Keratinocyte (primary cell): ENCODE measurements at places on chromosomes 1 and 21.

- DNase-seq: no peak
Measured at GRCh38 chr1:36787312-36787913, 246.9 kb downstream of the GRIK3 start.

DNA sequence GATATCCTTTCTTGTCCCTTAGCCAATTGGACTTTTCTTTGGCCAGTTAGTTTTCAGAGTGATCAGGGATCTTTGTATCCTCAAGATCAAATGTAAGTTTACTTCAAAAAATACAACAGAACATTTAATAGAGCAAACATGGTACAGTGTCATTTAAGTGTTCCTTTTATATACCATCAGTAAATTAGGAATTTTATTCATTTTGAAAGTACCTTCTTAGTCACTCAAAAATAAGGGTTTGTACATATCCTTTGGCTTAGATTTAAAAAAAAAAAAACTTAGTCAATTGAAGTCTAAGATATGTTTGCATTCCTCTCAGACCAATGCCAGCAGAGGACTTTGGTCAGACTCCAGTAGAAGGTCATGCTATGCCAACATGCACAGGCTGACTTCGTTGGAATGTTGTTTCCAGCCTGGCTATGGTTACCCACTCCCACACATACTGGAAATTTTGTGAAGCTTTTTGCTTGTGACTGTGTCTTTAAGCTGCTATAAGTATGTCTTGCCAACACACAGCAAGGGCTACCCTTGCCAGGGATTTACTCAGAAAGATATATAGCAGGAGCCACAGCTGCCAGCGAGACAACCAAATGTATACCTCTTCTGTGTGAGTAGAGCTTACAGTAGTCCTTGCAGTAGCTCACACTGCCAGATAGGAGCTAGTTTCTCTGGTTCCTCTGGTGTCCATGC lies 81.5 kb upstream of the LRIF1 start:
- DNase-seq: no peak

DNA sequence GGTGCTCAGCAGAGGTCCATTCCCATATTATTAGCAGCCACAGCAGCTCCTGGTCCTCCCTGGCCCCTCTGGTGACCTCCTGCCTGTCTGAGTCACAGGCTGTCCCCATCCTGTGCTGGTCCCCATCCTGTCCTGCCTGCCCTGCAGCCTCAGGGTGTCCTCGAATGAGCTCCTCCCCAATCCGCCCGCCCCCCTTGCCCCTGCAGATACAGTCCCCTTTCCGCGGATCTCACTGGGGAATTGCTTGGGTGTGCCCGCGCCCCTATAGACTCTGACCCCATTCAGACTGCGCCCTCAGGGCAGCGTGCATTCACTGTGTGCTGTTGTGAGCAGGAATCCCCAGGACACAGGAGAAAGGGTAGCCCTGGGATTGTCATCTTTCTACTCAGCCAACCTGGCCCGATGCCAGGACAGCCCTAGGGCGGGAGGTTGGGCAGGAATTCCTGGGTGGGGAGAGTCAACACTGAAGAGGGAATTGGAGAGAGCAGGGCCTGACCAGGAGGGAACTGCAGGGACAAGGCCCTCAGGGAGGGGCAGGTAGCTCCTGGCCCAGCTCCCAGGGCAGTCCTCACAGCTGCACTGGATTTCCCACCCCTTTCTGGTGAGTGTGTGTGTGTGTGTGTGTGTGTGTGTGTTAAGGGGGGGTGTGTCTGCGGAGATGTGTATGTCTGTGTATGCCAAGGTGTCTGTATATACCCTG lies 1.1 kb upstream of the GUCA2A start:
- DNase-seq: peak; percentile 94

DNA sequence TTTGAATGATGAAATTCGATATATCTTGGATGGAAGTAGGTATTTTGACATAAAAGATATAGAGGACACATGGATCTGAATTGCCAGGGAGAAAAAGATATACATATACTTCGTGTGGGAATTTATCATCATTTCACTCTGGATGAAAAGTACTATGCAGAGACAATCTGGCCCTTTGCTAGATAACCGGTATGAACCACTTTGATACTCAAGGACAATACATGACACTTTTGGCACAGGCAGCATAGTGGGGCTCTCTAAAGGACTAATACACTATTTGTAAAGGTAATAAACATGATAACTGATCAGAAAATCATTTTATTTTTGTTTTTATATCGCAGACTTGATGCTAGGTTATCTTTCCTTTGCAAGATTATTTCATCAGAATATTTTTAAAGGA lies 24.2 kb downstream of the JAK1 start:
- no peak for DNase-seq

DNA sequence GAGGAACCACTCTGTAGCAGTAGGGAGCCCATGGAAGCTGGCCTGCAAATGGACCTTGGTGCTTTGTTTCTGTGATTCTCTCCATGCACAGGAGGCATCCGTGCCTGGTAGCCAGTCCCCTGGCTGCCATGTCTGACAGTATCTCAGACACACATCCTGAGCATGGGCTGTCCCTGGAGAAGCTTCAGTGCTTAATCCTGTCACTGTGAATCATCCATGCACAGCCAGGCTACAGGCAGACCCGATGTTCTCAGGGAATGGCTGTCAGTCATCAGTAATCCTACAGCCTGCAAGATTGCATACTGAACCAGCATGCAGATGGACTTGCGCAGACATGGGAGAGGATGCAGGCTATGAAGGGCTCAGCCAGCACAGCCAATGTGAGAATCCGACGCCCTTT lies 606.3 kb upstream of the PLXNA2 start:
- no peak for DNase-seq

DNA sequence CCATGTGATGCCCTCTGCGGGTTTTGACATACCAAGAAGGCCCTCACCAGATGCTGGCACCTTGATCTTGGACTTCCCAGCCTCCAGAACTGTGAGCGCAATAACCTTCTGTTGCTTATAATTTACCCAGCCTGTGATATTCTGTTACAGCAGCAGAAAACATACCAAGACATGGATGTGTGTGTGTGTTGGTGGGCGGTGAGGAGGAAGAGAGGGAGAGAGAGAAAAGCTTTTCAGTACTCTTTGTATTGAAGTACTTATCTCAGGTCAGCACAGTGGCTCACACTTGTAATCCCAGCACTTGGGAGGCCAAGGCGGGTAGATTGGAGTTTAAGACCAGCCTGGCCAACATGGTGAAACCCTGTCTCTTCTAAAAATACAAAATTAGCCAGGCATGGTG lies 23.1 kb downstream of the TRAPPC10 start:
- no peak for DNase-seq

DNA sequence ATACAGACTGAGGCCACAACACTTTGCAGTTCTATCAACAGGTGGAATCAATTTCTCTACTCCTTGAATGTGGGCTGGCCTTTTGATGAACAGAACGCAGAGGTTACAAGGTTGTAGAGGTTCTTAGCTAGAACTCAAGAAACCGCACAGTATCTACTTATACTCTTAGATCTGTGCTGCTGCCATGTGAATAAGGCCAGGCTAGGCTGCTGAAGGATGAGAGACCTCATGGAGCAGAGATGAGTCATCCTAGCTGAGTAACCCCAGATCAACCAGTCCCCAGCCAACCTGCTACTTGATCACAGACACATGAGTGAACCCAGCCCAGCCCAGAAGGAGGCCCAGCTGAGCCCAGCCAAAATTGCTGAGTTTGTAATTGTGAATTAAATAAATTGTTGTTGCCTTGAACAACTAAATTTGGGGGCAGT lies 35.3 kb upstream of the BCAR3 start:
- DNase-seq: peak; percentile 60

DNA sequence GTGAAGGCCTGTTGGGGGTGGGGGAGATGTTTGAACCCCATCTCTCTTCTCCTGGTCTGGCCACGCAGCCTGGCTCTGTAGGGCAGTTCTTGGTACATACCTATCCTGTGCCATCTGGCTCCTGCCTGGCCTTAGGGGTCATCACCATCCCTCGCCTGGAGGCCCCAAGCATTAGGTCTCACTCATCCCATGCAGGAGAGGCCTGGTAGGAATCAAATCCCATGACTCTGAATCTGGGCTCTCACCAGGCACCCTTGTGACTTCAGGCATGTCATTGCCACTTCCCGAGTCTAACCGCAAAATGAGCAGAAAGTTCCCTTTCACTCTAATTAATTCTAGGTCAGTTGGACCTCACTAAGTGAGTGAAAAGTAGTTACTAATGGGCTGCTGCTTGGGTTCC lies 37.2 kb downstream of the ETNK2 start:
- no peak for DNase-seq

DNA sequence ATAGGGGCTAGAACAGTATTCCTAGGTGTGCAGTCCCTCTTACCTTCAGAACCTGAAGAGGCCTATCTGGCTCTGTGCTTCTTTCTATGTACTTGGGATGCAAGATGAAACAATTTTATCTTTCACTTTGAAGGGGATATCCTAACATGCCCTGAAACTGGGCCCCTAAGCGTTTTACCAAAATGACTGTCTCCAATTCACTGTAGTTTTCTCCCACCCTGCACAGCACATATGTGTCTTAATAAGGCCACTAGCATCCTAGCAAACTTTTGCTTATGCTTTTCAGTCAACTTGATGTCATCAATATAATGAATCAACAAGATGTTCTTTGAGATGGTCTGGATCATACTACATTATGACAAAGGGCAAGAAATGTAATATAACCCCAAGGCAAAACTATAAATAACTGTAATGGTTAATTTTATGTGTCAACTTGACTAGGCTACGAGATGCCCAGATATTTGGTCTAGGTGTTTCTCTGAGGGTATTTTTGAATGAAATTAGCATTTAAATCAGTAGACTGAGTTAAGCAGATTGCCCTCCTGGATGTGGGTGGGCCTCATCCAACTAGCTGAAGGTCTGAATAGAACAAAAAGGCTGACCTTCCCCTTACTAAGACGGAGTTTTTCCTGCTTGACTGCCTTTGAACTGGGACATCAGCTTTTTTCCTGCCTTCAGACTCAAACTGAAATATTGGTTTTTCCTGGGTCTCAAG lies 9.2 kb upstream of the ZSWIM5 start:
- no peak for DNase-seq

GRCh38 chr1:27136236-27136551 lies 18.7 kb downstream of the SLC9A1 start:
- DNase-seq: no peak

GRCh38 chr1:88529581-88529980 lies 154.5 kb upstream of the PKN2 start:
- no peak for DNase-seq

DNA sequence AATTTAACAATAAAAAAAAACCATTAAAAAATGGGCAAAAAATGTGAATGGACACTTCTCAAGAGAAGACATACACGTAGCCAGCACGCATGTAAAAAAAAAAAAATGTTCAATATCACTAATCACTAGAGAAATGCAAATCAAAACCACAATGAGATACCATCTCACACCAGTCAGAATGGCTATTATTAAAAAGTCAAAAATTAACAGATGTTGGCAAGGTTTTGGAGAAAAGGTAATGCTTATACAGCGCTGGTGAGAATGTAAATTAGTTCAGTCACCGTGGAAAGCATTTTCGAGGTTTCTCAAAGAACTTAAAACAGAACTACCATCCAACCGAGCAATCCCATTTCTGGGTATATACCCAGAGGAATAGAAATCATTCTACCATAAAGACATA lies 1091.5 kb upstream of the B3GALT2 start:
- no peak for DNase-seq

DNA sequence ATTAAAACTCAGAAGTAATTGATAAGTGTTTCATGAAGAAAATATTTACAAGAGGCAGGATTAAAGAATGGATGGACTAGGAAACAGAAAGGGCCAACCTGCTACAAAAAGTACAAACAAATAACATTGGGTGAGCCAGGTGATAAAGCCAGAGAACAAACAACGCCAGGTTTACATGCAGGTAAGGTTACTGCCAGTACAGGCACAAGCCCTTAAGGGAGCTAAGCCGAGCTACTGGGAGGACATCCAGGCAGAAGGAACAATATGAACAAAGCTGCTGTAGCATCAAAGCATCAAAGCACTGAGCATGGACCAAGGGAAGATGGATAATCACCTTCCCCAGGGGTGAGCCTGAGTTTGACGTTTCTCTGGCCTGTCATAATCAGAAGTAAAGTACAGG lies 380.7 kb downstream of the SEC16B start:
- no peak for DNase-seq

GRCh38 chr1:81703391-81703755 lies 97.4 kb upstream of the ADGRL2 start:
- DNase-seq: no peak

GRCh38 chr1:7550261-7550865 lies 220.7 kb upstream of the VAMP3 start:
- no peak for DNase-seq

DNA sequence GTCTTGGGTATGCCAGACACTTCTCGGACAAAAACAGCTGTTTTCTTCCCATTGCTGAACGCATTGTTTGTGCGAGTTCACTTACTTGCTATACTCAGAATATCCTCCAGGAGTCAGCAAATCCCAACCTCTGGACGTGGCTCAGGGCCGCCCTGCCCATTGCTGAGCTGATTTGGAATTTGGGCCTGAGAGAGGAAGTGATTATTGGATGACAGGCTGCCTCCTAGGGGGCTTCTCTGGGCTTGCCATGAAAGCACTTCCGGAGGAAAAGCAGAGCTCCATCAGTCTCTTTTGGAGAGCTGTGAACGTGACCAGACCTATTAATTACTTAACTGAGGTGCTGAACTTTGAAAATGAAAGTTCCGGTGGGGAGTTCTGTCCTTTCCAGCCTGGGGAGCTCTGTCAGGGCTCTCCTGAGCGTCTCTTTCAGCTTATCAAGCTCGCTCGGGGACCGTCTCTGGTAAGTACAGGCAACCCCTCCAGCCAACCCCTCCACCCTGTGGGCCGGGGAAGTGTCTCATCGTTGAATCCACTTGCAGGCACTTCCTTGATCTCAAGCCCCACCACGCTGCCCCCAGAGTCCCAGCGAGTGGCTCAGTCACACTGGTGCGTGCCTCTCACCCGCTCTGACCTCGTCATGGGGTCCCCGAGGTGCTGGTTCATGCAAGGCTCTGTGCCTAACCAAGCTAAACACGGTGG lies 76.9 kb downstream of the CLIC6 start:
- DNase-seq: peak; percentile 45

- no peak for DNase-seq
Measured at GRCh38 chr1:229623225-229623624, 2.7 kb downstream of the TAF5L start.

GRCh38 chr21:44989943-44990780 lies 50.3 kb downstream of the SLX9 start:
- no peak for DNase-seq

- no peak for DNase-seq
Measured at GRCh38 chr1:59976194-59977074, 49.9 kb upstream of the CYP2J2 start.

- no peak for DNase-seq
Measured at GRCh38 chr1:209513226-209513625, 70.3 kb upstream of the CAMK1G start.

- no peak for DNase-seq
Measured at GRCh38 chr1:36107394-36107793, 17.6 kb downstream of the COL8A2 start.

GRCh38 chr1:46005594-46005993 lies 126.8 kb downstream of the PIK3R3 start:
- DNase-seq: no peak

GRCh38 chr1:9687120-9687873 lies 35.8 kb downstream of the PIK3CD start:
- peak; percentile 86 for DNase-seq
